Left colon (tissue), 2 donors: ENCODE measurements at places on chromosomes 5 and 9.

- DNase-seq = no peak
Measured at GRCh38 chr5:155732587-155733376, 594.2 kb upstream of the SGCD start.

- no peak for DNase-seq
Measured at GRCh38 chr5:2639425-2639824, 112.1 kb downstream of the IRX2 start.

GRCh38 chr9:18980189-18980588, 52.8 kb downstream of the SAXO1 start:
- DNase-seq = no peak

GRCh38 chr5:132498152-132498551, 7.6 kb upstream of the IRF1 start:
- DNase-seq = no peak

- DNase-seq = no peak
Measured at GRCh38 chr5:96870094-96871026, 5.9 kb upstream of the ERAP2 start.

DNA sequence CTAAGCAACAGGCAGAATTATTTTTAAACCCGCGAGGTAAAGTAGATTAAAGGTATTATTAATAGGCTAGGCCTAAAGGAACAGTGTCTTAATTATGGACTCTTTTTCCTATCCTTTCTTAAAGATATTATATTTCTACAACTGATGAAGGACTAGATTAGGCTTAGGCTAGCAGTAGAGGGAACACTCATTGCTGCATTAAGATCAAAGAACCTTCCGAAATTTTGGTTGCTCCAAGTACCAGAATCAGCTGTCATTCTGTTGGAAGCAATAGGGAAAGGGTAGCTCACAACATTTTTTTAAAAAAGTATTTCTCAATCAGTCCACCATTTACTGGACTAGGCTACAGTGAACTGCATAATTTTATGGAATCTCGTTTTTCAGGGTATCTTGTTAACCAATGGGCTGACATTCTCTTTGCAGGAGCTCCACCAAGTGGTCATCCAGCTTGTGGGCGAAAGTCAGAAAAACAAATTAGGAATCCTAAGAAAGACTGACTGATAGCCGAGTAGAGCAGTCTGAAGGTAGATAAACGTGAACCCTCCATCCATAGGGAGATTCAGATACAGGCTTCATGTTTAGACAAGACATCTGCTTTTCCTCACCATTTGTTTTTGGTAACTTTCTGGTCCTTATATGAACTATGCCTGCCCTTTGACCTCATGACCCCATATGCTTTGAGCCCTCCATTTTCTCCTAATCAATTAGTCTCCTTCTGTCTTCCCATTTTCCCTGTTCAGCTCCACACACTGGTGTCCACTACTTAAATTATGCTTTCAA, 103.6 kb upstream of the CHD1 start:
- peak; percentile 67 for DNase-seq

- no peak for DNase-seq
Measured at GRCh38 chr9:20713172-20713571, 29.1 kb downstream of the FOCAD start.

- no peak for DNase-seq
Measured at GRCh38 chr9:129437626-129438323, 183.1 kb downstream of the C9orf50 start.

- no peak for DNase-seq
Measured at GRCh38 chr9:91214086-91214485, 147.6 kb downstream of the AUH start.

DNA sequence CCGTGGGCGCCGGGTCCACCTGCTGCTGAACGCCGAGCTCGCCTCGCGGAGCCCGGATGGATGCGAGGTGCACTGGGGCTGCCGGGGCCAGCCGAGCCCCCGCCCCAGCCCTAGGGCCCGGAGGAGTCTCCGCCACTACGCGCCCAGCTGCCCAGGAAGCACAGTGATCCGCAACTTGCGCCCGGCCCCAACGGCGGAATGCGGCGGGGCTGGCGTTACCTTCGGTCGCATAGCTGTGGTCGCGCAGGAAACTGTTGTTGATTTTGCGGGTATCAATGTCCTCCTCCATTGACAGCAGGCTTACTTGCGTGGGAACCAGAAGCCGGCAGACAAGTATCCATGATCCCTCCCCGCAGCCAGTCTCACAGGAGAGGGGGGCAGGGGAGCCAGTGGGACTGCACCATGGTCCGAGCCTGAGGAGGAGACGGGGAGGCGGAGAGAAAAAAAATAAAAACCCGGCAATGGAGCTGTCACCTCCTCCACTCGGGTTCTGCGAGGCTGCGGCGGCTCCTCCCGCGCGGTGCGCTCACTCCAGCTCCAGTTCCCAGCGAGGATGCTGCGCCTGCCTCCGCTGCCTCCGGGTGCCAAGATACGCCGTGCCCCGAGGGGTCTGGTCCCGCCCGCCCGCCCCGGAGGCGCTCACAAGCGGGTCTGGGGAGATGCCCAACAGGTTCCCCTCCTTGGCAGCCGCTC, 628 bp downstream of the PPP2R2B start:
- peak; percentile 13 for DNase-seq

DNA sequence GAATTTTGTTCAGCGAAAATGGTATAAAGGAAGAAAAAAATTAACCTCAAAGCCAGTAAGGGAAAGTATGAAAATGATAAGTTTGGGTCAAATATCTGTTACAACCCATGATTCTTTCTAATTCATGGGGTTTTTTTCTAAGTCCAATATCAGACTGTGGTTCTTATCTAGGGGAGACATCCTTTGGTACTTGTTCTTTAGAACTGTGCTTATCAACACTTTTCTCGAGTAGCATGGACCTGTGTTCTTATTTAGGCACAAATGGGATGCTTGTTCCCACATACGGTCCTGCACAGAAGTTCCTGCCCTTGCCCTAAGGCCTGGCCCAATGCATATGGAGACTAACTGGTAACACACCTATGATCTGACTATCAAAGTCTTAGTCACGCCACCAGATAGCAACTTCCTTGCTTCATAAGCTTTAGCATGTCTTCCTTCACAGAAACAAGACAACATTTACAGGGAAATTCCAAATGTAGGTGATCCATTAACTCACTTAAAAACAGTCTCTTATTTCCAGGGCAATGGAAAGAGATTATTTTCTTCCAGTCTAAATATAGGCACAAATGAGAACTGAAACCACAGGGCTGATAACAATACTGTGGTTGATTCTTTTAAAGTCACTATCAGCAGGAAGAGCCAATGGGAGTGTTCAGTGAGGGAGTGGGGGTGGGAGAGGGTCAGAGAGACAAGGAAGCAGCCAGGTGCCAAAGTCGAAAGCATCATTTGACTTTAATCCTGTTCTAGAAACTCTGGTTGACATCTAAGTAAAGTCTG, 268.8 kb upstream of the ANKRD55 start:
- no peak for DNase-seq

DNA sequence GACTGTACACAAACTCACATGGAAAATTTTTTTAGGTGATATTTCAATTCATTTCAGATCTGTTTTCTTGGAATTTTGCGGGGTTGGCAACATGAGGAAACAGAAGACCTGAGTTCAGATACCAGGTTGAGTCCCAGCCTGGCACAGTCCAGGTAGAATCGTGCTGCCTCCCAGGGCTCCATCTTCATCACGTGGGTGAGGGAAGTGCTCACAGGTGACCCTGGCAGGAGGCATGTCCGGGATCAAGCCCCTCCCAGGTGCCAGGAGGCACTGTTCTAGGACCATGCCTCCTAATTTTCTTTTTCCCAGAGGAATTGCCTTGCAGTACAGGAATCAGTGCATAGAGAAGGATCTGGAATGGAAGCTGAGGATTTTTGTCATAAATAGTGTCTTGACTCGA, 318.3 kb upstream of the IRX4 start:
- no peak for DNase-seq

DNA sequence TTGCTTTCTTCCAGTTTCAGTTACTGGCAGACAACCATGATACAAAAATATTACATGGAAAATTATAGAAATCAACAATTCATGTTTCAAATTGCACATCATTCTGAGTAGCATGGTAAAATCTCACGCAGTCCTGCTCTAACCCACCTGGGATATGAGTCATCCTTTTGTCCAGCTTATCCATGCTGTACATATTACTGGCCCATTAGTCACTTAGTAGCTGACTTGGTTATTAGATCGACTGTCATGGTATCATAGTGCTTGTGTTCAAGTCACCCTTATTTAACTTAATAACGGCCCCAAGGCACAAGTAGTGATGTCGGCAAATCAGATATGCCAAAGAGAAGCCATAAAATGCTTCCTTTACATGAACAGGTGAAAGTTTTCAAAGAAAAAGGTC, 41.2 kb downstream of the NADK2 start:
- DNase-seq = no peak

DNA sequence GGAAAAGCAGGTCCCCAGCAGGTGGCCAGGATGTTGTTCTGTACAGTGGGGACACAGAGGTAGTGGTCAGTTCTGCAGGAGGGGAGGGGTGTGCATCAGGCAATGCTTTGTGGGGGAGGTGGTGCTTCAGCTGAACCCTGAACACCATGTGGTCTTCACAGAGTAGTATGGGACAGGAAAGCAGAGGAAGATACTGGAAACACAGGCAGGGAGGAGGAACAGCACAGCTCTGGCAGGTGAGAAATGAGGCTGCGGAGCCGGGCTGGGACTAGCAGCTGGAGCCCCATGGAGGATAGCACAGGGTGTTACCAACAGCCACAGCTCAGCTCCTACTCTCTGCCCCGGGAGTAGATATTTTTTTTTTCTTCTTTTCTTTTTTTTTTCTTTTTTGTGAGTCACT, 161.5 kb downstream of the ENTREP1 start:
- DNase-seq = no peak
